ENCODE measurements at places on chromosomes 6 and 20.

- no peak for DNase-seq
Observed at GRCh38 chr6:144248476-144249301, 36.4 kb upstream of the UTRN start.

DNA sequence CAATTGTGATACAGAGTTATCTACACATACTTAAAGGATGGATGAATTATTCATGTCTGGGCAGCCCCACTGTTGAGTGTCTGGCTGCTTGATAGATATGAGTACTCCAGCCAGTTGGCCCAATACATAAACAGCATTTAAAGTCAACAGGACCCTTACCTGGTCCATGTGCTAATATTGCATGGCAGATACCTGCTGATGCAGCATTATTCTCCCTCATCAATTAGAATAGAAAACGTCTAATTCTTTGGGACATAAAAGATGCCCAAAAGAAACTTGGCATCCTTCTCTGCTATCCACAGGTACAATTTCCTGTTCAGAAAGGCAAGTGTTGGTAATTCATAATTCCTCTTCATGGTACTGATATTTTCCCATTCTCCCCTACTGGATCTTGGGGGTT, 550.8 kb downstream of the TFAP2B start:
- no peak for DNase-seq

GRCh38 chr6:125918681-125919566, 37.6 kb upstream of the HINT3 start:
- peak; percentile 85 for DNase-seq

DNA sequence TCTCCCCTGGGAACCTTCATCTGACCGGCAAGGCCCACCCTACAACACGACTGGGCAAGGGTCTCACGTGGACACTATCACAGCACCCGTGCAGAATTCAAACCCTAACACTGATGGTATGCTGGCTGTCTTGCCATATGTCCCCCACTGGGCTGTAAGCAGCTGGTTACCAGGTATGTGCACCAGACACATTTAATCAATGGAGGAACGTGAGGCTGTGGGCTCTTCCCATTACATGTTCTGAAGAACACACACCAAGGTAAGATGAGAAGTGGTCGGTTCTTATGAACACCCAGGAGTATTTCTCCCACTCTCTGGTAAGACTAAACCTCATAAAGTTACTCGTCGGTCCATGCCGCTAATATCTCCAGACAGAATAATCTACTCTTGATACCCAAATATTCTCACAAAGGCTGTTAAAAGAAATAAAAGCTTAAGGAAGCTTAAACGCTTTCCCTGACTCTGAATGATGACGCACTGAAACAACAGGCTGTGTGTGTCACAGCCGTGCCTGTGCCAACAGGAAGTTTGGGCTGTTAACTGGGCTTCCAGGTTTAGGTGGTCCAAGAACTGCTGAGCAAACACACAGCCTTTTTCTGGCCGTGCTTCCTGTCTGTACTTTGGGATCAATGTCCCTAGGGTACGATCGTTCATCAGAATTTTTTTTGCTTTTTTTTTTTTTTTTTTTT, 75.3 kb downstream of the SLC23A2 start:
- peak; percentile 37 for DNase-seq

DNA sequence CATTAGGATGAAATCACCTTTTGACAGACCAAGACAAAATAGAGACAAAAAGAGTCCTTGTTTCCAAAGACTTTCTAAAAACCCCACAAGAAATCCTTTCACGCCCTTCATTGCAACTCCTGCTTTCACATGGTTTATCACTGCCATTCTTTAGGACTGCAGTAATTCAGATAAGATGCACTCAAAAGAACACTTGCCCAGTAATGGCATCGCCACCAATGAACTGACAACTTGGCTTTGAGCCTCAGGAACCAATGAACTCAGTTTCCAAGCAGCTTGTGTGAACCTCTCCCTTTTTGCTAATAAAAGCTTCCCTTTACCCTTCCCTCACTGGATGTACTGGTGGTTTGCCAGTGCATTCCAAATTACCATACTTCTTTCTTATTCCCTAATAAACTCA, 21.8 kb downstream of the OSTM1 start:
- peak; percentile 53 for DNase-seq

All from hematopoietic multipotent progenitor cell treated with erythropoietin and hydrocortisone succinate and interleukin-3 and kit ligand, for 4 days (in vitro differentiated cells).